ENCODE measurements at places on chromosomes 3 and 15. TPM values are rescaled to one million over a fixed set of nuclear protein-coding genes. Genes with fewer than 3 reads are reported as not detected.

The NRG4 gene
- 0.13 TPM for total RNA-seq

The SLC35A5 gene
- total RNA-seq = 31.5 TPM

The FBXO40 gene
- not detected for total RNA-seq

The CAPN3 gene
- 2.2 TPM for total RNA-seq

The ZPLD1 gene
- total RNA-seq = not detected

The GHSR gene
- total RNA-seq = not detected

The EIF2B5 gene
- total RNA-seq = 30.5 TPM

The MYO5A gene
- 19.0 TPM for total RNA-seq

The GOLGA8A gene
- total RNA-seq = 1.8 TPM

The UPK1B gene
- total RNA-seq = not detected

The TMCO5A gene
- total RNA-seq = not detected

The SNRPA1 gene
- total RNA-seq = 38.3 TPM

The INSYN1 gene
- total RNA-seq = 0.52 TPM

Data from epithelial cell of alveolus of lung (primary cell).